ENCODE measurements at places on chromosomes 13 and 19.

GRCh38 chr19:19078801-19079200, 15.0 kb downstream of the SLC25A42 start:
- no peak for DNase-seq

GRCh38 chr13:58882516-58882915, 1251.0 kb downstream of the PCDH17 start:
- no peak for DNase-seq

GRCh38 chr13:66506051-66506777, 723.9 kb downstream of the PCDH9 start:
- no peak for DNase-seq

DNA sequence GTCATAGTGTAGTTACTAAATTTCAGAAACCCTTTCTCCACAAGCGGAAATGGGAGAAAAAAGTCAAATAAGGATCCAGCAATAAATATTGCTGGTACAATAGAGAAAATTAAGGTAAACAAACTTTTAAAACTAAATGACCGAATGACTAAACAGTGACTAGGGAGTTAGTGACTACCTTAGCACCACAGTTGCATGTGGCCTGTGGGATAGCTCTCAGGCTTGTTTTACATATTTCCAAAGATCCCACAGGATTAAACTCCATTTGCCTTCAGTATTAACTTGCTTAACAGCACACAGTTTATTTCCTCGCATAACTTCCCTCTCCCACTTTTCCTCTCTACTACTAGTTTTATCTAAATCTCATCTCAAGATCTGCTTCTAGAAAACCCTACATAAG, 824.3 kb upstream of the KLHL1 start:
- DNase-seq: no peak

DNA sequence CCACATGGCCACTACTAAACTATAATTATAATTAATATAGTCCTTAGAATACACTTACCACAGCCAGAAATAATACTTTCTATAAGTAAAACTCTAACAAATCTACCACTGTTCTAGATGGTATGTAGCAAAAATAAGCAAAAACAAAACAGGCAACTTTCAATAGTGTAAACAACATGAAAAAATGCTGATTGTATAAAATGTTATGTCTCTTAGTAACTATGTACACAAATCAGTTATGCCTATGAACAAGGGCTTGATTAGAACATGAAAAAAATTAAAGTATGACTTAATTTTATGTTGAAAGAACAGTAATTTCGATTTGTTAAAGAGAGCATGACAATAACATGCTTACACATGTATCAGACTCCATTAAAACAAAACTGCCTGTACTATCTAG, 60.7 kb downstream of the LATS2 start:
- no peak for DNase-seq

- no peak for DNase-seq
Observed at GRCh38 chr19:17982430-17982829, 15.5 kb downstream of the KCNN1 start.

DNA sequence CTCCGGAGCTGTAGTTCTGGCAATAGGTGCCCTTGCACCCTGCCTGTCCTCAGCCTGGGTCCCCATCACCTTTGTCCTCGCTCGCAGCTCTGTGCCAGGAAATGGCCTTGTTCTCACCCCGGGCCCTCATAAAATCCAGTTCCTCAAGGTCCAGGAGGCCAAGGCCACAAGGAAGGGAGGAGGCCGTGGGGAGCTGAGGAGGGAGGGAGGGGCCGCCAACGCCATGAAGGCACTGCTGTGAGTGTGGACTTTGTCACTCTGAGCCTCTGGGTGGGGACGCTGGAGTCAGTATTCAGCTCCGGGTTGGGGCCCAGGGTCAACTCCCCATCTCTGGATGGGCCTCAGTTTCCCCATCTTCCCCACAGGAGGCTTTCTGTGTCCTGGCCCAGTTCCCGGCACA, 9.2 kb upstream of the GNA11 start:
- DNase-seq: no peak

- no peak for DNase-seq
Observed at GRCh38 chr13:23758798-23759527, 130.2 kb downstream of the MIPEP start.

GRCh38 chr19:44948763-44949374, 3.0 kb downstream of the APOC2 start:
- DNase-seq: no peak

- DNase-seq: peak; percentile 28
Observed at GRCh38 chr19:40592170-40592569, 9.0 kb upstream of the LTBP4 start.

GRCh38 chr13:65725006-65725405, 1505.1 kb downstream of the PCDH9 start:
- no peak for DNase-seq

GRCh38 chr19:47839913-47840312, 18.2 kb downstream of the CRX start:
- no peak for DNase-seq

DNA sequence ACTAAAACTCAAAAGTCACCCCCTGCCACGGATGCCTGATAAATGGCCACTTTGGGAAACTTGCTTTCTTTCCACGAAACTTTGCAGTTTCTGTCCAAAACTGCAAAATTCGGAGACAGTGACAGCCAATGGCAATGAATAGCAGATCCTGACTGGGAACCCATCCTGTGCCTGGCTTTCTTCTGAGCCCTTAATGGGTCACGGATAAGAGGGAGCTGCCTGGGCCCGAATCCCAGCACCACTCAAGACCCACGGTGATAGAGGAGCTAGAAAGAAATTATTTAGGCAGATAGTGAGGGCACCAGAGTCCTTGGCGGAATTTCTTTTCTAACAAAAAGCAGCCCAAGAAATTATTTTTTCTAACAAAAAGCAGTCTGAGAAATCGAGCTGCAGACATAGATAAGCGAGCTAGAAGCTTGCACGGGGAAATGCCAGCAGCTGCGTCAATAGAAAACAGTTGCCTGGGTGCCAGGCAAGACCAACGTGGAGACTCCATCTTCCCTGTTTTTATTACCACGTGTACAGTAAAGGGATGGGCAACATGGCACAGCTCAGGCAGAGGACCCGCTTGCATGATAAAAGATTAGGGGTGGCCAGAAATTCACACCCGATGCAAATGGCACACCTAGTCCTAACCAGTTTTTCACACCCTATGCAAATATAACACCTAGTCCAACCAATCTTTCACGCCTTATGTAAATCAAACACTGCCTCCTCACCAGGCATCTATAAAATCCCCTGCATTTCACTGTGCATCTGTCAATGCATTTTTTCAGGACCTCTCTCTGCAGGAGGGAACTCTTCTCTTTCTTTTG, 7.1 kb upstream of the HSH2D start:
- no peak for DNase-seq

DNA sequence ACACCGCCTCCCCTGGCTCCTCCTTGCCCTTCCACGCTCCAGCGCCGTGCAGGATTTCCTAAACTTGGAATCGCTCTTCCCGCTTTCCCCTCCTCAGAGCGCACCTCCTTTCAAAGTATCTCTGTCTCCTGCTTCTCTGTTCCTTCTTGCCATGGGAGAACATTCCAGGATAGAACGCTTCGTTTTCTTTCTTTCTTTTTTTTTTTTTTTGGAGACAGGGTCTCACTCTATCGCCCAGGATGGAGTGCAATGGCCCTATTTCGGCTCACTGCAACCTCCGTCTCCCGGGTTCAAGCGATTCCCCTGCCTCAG, 574 bp upstream of the XPO4 start:
- DNase-seq: no peak

DNA sequence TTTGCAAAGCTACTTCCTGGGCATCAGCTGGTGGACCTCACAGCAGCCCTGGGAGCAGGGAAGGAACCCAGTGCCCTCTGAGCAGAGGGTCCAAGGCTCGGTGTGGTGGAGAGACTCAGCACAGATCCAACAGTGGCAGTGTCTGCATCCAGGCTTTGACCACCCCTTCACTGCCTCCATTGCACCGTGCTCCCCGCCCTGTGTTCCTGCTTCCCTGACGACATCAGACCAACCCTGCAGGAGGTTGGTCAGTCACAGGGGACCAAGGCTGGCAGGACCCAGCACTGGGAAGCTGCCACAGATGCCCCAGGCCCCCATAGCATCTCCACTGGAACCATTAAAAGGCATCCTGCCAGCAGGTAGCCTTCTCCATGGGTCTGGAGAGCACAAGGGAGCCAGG, 7.8 kb upstream of the VSTM2B start:
- DNase-seq: no peak

GRCh38 chr19:16001481-16002312, 52.9 kb downstream of the OR10H4 start:
- peak; percentile 36 for DNase-seq

DNA sequence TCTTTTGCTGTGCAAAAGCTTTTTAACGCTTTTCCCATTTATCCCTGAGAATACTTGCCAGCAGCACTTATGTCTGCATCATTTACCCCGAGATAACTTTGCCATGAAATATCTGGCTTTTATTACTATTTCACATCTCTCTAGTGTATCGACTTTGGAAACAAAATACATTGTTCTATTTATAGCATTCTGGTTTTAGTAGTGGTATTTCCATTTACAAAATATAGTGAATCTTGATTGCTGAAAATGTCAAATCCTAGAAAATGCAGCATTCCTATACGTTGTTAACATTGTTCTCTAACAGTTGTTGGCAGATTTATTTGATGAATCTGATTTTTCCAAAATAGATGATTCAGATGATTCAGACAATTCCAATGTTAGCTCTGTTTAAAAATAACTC, 189.3 kb upstream of the SPRY2 start:
- DNase-seq: no peak

GRCh38 chr19:47436712-47437401, 17.5 kb upstream of the MEIS3 start:
- peak; percentile 55 for DNase-seq

DNA sequence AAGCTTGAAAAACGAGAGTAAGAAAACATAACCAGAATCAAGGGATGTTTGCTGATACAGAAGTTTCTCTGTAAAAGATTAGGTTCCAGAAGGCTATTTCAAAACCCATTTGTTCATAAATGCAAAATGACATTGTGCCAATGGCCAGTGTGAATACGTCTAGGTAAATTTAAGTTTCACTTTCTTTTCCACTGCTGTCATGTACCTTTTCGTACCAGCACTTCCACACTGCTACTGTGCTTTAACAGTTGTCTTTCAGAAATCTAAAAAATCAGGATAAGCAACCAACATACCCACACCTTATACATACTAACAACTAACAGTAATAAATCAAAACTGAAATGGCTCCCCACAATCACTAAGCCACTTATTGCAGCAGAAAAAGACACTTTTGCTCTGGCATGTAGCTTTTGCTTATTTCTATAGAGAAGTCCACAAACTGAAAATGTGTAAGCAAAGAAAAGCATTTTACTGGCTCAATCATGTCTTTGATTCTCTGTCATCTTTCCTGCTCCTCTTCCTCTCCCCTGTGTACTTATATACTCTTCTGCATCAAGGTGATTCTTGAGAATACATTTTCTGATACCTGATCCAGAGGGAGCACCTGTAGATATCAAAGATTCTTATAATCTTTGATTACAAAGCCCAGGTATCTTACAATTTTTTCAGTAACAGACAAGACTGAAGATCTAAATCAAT, 34.3 kb downstream of the ELF1 start:
- DNase-seq: no peak

DNA sequence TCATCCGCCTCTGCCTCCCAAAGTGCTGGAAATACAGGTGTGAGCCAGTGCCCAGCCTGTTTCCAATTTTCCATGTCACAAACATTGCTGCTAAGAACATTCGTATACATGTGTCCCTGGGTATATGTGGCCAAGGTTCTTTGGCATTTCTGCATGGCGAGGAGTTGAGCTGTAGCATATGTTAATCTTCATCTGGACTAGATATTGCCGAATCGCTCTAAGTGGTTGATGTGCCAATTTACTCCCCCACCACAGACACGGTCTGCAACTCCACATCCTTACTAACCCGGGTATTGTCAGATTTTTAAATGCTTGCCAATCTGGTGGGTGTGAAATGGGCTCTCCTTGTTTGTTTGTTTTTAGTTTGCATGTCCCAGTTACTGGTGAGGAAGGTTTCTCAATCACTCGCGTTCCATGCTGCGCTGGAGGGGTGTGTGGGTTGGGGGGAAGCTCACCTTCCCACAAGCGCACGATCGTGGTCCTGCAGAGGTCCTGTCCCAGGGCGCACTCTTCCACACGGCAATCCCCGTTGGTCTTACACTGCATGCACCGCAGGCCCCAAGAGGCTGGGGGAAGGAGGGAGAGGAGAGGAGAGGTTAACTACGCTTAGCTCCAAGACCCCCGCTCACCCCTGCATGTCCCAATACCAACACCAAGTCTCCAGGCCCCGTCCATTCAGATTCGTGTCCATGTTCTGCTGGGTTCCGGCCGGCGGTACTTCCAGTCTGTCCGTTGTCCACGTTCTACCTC, 2.7 kb downstream of the PLAUR start:
- no peak for DNase-seq

- no peak for DNase-seq
Observed at GRCh38 chr13:98108341-98108740, 34.6 kb upstream of the FARP1 start.

- DNase-seq: peak; percentile 74
Observed at GRCh38 chr19:4327252-4327876, 11.3 kb downstream of the STAP2 start.

DNA sequence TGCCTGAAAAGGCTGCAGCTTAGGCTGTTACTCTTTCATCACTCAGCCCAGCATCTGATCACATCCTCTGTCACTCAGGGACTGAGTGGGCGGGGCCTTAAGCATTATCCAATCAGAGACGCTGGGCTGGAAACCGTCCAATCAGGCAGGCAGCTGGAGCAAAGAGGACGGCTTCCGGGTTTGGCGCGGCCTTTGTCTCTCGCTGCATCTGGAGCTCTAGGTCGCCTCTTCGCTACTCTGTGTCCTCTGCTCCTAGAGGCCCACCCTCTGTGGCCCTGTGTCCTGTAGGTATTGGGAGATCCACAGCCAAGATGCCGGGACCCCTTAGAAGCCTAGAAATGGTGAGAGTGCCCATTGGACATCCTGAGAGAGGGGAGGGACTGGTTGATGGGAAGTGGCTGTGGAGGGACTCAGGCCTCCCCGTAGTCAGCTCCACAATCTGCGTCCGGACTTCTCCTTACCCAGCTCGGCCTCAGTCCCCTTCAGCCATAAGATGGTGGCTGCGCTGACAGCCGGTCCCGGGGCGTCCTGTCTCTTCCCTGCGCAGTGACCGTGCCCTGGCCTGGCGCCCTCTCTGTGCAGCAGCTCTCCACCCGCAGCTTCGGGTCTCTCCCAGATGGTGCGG, at the start of gene ZNF486:
TSS of gene ZNF486 (plus strand) at position 195 of the 625 bp plus-strand sequence. CDS start at position 312, 117 bp downstream.
- no peak for DNase-seq

DNA sequence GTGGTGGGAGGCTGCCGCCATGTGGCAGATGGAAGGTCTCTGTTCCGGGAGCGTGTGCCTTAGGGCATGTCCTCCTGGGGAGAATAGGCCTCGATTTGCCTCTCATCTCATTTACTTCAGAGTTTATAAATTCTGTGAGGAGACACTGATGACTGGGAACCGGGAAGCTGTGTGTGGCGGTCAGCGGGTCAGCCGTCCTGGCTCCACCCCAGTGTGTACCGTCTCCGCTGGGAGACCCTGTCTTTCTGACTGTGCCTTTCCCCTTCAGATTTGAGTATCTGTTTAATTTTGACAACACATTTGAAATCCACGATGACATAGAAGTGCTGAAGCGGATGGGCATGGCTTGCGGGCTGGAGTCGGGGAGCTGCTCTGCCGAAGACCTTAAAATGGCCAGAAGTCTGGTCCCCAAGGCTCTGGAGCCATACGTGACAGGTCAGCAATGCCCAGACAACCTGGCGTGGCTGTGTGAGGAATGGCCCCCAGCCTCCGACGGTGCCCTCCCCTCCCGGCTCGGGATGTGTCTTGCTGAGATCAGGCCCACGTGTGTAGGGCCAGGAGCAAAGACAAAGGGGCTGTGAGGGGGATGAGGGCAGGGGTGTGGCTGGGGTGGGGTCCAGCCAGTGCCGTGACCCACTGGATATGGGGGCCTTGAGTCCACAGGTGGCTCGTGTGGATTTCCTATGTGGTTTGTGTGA, 21.6 kb downstream of the ATP4B start:
- DNase-seq: no peak

- DNase-seq: no peak
Observed at GRCh38 chr13:61275251-61275650, 140.4 kb downstream of the PCDH20 start.

All from Kasumi-1 (cell line).